ENCODE measurements at places on chromosomes 2 and 18.

GRCh38 chr2:74877376-74877775, 43.4 kb downstream of the HK2 start:
- DNase-seq = no peak
- H3K36me3 ChIP-seq = peaks cover 15% of the 10 kb centered on the region
- no peak overlapping the region for H3K4me3 ChIP-seq
- no peaks in the 10 kb centered on the region for H3K27me3 ChIP-seq

GRCh38 chr2:107785756-107786155, 40.9 kb upstream of the RGPD4 start:
- DNase-seq = no peak
- no peaks in the 10 kb centered on the region for H3K4me1 ChIP-seq
- H3K36me3 ChIP-seq = no peaks in the 10 kb centered on the region
- peaks cover 5% of the 10 kb centered on the region for H3K27me3 ChIP-seq
- no peak overlapping the region for H3K27ac ChIP-seq

DNA sequence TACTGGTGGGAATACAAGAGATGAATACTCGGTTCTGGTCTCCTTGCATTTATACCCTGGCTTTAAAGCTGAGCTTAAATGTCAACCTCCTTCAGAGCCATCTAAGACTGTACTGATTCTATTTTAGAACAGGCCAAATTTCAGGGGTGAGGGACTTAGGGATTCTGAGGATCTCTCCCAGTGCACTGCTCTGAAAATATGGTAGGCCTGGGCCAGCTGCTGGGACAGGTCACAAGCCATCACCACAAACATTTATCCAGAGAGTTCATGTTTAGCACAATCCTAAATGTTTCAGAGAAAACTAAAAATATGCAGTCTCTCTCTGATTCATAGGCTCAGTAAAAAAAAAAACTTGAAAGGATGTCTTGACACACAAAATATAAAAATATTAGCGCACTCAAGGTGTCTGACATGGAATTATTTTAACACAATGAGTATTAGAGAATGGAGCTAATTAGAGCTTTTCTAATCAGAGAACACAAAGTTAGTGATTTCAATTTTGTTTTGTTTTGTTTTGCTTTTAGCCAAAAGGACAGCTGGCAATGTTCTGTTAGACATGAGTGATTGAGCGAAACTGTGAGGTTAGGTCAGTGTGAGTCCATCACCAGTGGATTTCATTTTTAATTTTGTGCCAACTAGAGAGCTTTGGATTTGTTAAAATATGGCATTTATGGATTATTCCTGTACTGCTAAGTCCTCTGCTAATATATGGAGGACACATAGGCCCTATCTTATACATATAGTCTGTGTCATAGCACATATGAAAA, 38.8 kb downstream of the MFSD6 start:
- no peak overlapping the region for H3K27ac ChIP-seq
- no peak overlapping the region for H3K4me3 ChIP-seq
- no peaks in the 10 kb centered on the region for H3K4me1 ChIP-seq
- H3K27me3 ChIP-seq = no peaks in the 10 kb centered on the region
- H3K36me3 ChIP-seq = no peaks in the 10 kb centered on the region

- H3K4me3 ChIP-seq = no peak overlapping the region
- no peak overlapping the region for H3K27ac ChIP-seq
- peaks cover 7% of the 10 kb centered on the region for H3K4me1 ChIP-seq
- no peaks in the 10 kb centered on the region for H3K27me3 ChIP-seq
- peaks cover 19% of the 10 kb centered on the region for H3K36me3 ChIP-seq
These were observed 130.6 kb downstream of the ZEB2 start for GRCh38 chr2:144389151-144389929.

DNA sequence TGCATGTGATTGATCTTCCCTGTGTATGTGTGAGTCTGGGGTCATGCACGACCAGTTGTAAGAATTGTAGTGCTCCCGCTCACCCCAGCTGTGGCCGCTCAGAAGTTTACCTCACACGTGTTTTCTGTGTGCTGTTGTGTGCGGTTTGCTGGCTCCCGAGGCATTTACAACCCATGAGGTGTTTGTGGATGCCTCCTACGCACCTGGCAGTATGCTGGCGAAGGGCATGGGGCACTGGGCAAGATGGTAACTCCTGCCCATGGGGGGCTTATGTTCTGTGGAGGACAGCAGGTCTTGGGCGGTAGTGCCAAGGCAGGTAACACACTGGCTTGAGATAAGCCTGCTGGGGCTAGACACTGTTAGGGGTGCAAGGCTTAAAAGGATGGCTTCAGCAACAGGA, 102.6 kb upstream of the HS6ST1 start:
- peaks cover 10% of the 10 kb centered on the region for H3K36me3 ChIP-seq
- no peak overlapping the region for H3K4me3 ChIP-seq
- H3K27me3 ChIP-seq = no peaks in the 10 kb centered on the region
- H3K27ac ChIP-seq = no peak overlapping the region

- H3K27me3 ChIP-seq = peaks cover 23% of the 10 kb centered on the region
- peak overlapping the region; percentile 94 for H3K27ac ChIP-seq
- DNase-seq = no peak
- H3K4me3 ChIP-seq = no peak overlapping the region
- H3K36me3 ChIP-seq = no peaks in the 10 kb centered on the region
- no peaks in the 10 kb centered on the region for H3K4me1 ChIP-seq
These were observed 73.0 kb downstream of the CHRNA1 start for GRCh38 chr2:174691201-174691779.

- no peak overlapping the region for H3K27ac ChIP-seq
- no peak for DNase-seq
- H3K36me3 ChIP-seq = no peaks in the 10 kb centered on the region
- peaks cover 4% of the 10 kb centered on the region for H3K4me1 ChIP-seq
These were observed 73.4 kb downstream of the PLEKHM3 start for GRCh38 chr2:207951734-207952470.

DNA sequence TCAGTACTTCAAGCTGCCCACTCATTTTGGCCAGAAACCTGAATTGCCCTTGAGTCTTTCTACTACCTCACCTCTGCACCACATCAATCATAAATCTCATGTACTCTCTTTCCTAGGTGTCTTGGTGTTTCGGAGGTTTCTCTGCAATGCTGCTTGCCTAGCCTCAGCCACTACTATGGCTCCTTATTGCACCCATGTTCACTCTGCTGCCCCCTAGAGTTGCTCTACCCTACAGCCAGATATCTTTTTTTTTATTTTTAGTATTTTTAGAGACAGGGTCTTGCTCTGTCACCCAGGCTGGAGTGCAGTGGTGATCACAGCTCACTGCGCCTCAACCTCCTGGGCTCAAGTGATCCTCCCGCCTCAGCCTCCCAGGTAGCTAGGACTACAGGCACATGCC, 413.0 kb downstream of the PTPRM start:
- DNase-seq = no peak
- no peak overlapping the region for H3K27ac ChIP-seq
- no peak overlapping the region for H3K4me3 ChIP-seq
- peaks cover 2% of the 10 kb centered on the region for H3K36me3 ChIP-seq

- peaks cover 2% of the 10 kb centered on the region for H3K27me3 ChIP-seq
- H3K4me1 ChIP-seq = peaks cover 29% of the 10 kb centered on the region
- no peaks in the 10 kb centered on the region for H3K36me3 ChIP-seq
- H3K4me3 ChIP-seq = no peak overlapping the region
These were observed 53.6 kb downstream of the TSHZ1 start for GRCh38 chr18:75264195-75264594.

DNA sequence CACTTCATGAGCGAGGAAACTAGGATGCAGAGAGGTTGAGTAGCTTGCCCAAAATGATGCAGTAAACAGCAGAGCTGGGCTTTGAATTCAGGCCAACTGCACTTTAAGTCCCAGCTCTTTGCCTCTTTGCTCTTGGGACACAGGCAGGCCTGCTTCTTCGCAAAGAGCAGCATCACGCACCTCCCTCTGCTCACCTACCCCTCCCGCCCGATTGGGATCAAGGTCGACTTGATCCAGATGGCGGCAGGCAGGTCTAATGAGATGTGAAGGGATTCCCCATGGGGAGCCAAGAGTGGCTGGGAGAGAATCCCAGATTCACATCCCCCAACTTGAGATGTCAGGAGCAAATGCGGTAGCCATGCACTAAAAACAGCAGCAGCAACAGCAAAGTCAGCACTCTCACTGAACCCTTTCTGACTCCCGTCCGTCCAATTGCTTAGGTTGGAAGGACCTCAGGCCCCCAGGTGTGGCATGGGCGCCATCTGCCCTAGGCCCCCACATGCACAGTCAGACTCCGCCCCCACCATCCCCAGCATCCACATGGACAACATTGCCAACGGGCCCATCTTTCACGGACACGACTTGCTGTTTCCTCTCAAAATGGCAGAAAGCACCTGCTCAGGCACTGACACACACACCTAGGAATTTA, 84.3 kb upstream of the MAP4K4 start:
- H3K36me3 ChIP-seq = no peaks in the 10 kb centered on the region
- no peak overlapping the region for H3K27ac ChIP-seq
- no peaks in the 10 kb centered on the region for H3K27me3 ChIP-seq

All from neural crest cell (in vitro differentiated cells).